IMR-90 (cell line): ENCODE measurements at places on chromosomes 16 and 17. TPM values are rescaled to one million over a fixed set of nuclear protein-coding genes. Genes with fewer than 3 reads are reported as not detected.

DNA sequence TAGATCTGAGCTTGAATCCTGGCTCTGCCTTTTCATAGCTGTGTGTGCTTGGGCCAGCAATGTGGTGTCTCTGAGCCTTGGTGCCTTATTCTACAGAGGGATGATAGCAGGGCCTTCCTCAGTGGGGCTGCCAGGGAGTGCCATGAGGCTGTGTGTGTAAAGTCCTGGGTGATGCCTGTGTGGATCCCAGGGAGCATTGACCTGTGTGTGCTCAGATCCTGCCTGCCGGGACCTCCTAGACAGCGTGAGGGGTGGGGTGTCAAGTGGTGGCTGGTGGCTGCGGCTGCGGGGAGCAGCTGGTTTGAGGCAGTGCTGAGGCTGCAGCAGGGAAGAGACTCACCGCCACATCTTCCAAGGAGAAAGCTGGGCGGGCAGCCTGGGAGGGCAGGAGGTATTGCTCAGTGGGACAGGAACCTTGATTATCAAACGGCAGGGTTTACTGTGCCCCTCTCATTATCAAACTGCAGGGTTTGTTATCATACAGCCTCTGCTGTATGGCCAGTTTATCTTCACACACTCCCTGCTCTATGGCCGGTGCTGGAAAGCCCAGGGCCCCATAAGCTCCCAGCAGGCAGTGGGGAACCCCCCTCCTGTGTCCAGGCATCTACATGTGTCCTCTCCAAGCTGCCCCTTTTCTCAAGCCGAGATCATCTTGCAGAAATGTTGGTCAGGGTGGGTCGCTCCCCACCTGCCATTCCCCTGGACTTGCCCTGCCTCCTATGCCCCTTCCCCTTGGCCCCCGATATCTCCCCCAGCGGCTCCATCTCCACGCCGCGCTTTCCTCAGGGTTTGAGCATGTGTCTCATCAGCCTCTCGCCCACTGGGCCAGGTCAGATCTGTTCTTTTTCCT, 3.1 kb upstream of the ADCY7 start:
- peaks cover 24% of the 10 kb centered on the region for H3K4me1 ChIP-seq
- no peaks in the 10 kb centered on the region for H3K36me3 ChIP-seq
- H3K27me3 ChIP-seq, result peaks cover 6% of the 10 kb centered on the region

GH2 gene
- total RNA-seq, result not detected in 2 replicates

DNA sequence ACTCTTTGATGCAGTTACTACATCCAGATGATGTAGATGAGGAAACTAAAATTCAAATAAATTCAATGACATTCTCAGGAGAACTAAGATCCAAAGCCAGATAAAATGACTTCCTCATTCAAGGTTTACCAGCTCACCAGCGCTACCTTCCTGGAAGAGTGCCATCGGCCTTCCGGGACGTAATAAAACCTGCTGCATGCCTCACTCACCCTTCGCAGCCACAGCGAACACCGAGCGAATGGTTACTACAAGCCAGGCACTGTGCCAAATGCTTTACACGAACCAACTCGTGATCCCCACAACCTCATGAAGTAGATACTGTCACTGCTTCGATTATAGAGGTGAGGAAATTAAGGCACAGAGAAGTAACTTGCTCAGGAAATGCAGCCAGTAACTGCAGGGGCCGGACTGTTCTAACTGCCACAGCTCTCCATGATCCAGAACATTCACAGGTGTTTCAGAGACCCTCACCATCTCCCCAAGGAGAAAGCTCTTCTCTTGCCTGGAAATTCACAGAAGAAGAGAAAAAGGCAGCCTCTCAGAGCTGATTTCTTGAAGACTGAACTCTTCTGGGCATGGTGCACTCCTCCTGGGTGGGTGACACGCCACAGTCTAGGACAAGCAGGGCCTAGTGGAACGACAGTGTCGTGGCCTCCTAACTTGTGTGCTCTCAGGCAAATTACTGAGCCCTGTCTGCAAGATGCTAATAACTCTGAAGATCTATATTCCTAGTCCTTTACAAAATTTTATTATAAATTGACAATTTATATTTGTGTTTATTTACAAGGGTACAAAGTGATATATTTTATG, 46.8 kb downstream of the HIC1 start:
- DNase-seq, result no peak
- H3K27me3 ChIP-seq, result no peaks in the 10 kb centered on the region
- peaks cover 4% of the 10 kb centered on the region; the same call in 1 of the 2 replicates for H3K4me1 ChIP-seq
- no peak overlapping the region for H3K4me3 ChIP-seq
- H3K27ac ChIP-seq, result no peak overlapping the region
- no peaks in the 10 kb centered on the region for H3K36me3 ChIP-seq

GRCh38 chr17:38601539-38602351, 4.0 kb downstream of the SRCIN1 start:
- no peaks in the 10 kb centered on the region; the same call in 1 of the 2 replicates for H3K4me1 ChIP-seq
- H3K27me3 ChIP-seq, result peaks cover 94% of the 10 kb centered on the region
- H3K36me3 ChIP-seq, result no peaks in the 10 kb centered on the region

GRCh38 chr16:75443298-75443697, 10.0 kb upstream of the CFDP1 start:
- H3K36me3 ChIP-seq, result peaks cover 6% of the 10 kb centered on the region
- DNase-seq, result peak; percentile 33
- H3K27me3 ChIP-seq, result no peaks in the 10 kb centered on the region
- no peak overlapping the region for H3K4me3 ChIP-seq
- no peaks in the 10 kb centered on the region for H3K4me1 ChIP-seq

GRCh38 chr17:55546481-55546880, 35.2 kb upstream of the SMIM36 start:
- no peak overlapping the region for H3K4me3 ChIP-seq
- no peaks in the 10 kb centered on the region for H3K36me3 ChIP-seq
- DNase-seq, result no peak
- H3K27me3 ChIP-seq, result peaks cover 3% of the 10 kb centered on the region; the same call in 1 of the 2 replicates
- H3K4me1 ChIP-seq, result no peaks in the 10 kb centered on the region
- H3K27ac ChIP-seq, result no peak overlapping the region

TBC1D3K gene
- total RNA-seq, result not detected in 2 replicates

DNA sequence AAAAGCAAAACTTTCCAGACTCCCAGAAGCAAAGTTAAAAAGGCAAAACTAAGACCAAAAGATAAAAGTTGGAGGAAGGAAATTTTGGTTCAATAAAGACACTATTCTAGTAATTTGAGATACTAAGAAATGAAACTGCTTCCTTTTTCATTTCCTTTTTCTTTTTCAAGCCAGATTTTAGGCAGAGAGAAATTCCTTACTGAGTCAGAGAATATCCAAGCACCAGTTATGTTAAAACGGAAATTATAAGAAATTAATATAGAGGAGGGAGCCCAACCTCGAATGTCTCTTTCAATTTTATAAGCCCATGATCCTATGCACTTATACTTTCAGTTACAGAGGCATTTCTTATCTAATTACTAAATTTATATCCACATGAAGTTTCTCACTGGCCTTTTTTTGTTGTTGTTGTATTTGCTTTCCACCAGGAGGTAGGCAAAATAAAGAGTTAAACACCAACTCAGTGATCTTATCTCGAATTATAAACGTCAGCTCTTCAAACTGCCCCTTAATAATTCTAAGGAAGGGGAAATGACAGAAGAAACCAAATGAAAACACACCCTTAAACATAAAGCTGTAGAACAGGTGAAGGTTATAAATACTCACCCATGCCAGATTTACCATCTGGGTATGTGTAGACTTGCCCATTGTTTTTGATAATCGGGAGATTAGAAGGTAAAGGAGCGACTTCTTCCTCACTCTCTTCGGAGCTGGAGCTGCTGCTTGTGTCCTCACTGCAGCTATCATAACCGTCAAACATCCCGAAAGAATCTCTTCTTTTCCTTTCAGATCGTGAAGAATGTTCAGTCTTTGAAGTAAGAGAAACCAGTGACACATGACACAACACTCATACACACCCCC, 35.2 kb downstream of the MBTD1 start:
- 0 out of 2 replicates have a peak, but pooled peaks cover 2% of the 10 kb centered on the region for H3K4me1 ChIP-seq
- peaks cover 12% of the 10 kb centered on the region for H3K36me3 ChIP-seq
- no peak overlapping the region for H3K27ac ChIP-seq
- H3K4me3 ChIP-seq, result no peak overlapping the region
- no peak for DNase-seq

- H3K4me1 ChIP-seq, result no peaks in the 10 kb centered on the region
- no peaks in the 10 kb centered on the region for H3K36me3 ChIP-seq
- DNase-seq, result no peak
- no peak overlapping the region for H3K27ac ChIP-seq
- no peak overlapping the region for H3K4me3 ChIP-seq
Observed at GRCh38 chr16:66419527-66419926, 7.6 kb upstream of the BEAN1 start.

DNA sequence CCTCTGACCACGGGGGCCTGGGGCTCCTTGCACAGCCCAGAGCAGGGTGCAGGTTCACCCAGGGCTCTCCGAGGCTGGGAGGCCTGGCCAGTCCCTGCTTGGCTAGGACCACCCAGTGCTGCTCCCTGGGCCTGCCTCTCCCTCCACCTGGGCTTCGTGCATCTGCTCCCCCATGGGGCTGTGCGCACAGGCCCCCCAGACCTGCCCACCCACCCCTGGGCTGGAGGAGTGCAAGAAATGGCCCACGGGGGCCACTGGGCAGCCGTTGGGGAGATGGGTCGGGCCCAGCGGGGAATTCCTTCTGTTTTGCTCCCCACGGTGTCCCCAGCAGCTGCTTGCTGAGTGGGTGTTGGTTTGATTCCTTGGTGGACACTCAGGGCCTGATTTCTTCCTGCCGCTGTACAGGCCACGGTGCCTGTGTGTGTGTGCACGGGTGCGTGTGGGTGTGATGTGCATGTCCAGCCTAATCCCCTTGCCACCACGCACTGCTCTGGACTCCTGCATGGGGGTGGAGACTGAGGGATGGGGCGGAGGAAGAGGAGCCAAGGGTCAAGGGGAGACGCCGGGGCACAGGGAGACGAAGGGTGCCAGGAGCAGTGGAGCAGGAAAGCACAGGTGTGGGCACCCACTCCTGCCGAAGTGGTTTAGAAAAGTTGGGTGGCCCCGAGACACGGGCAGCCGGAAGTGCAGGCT, 8.5 kb downstream of the PRSS27 start:
- H3K27ac ChIP-seq, result no peak overlapping the region
- no peak for DNase-seq
- H3K4me1 ChIP-seq, result no peaks in the 10 kb centered on the region
- peaks cover 16% of the 10 kb centered on the region for H3K36me3 ChIP-seq

MT1M gene
- total RNA-seq, result not detected in 2 replicates

- no peak for DNase-seq
- no peak overlapping the region for H3K27ac ChIP-seq
- no peaks in the 10 kb centered on the region for H3K4me1 ChIP-seq
- no peak overlapping the region for H3K4me3 ChIP-seq
Observed at GRCh38 chr17:1470071-1470754, 14.2 kb upstream of the CRK start.

C16orf74 gene
- 4.5 and 5.0 TPM in 2 replicates for total RNA-seq

DNA sequence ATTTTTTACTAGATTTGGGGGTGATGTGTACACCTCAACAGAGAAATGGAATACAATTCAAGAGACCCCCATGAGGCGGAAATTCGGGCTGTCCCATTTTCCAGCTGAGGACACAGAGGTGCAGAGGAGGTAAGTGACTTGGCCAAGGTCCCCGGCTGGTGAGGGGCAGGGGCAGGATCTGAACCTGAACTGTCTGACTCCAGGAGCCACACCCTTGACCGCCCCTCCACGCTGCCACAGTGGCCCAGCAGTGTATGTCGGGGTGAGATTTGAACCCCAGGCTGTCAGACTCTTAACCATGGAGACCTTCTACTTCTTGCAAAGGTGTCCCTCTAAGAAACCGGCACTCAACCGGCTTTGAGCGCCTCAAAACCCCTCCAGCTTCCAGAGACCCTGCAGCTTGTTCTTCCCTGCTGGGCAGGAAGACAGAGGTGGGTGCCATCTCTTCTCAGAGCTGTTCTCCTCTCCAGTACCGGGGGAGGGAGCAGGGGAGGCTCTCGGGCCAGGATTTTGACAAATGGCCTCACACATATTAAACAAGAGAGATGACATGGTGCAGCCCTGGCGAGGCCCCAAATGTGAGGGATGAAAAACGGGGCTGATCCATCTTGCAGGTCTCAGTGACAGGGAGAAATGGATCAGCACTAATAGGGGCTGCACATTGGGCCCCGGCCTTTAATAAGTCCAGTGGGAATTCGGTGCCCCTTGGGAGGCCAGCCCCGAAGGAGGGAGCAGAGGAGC, 222.3 kb downstream of the GSG1L start:
- peaks cover 9% of the 10 kb centered on the region for H3K27me3 ChIP-seq
- no peak overlapping the region for H3K27ac ChIP-seq
- H3K36me3 ChIP-seq, result no peaks in the 10 kb centered on the region
- no peaks in the 10 kb centered on the region for H3K4me1 ChIP-seq
- no peak overlapping the region for H3K4me3 ChIP-seq

GRCh38 chr17:43634591-43635125, 27.1 kb downstream of the MEOX1 start:
- peaks cover 20% of the 10 kb centered on the region; the same call in 1 of the 2 replicates for H3K27me3 ChIP-seq
- no peak overlapping the region for H3K4me3 ChIP-seq
- no peak overlapping the region for H3K27ac ChIP-seq
- H3K4me1 ChIP-seq, result 0 out of 2 replicates have a peak, but pooled peaks cover 2% of the 10 kb centered on the region
- H3K36me3 ChIP-seq, result no peaks in the 10 kb centered on the region

- DNase-seq, result peak; percentile 76
- H3K4me3 ChIP-seq, result peak within 1 kb of the TSS; percentile 79
- peaks cover 7% of the 10 kb centered on the region for H3K36me3 ChIP-seq
- H3K27me3 ChIP-seq, result no peaks in the 10 kb centered on the region
- peaks cover 9% of the 10 kb centered on the region for H3K4me1 ChIP-seq
Observed at GRCh38 chr16:4416200-4417032, at the start of gene CORO7. Gene CORO7 (minus strand): TSS chr16:4416596. CDS start chr16:4416518, 78 bp downstream.

GRCh38 chr17:36612323-36612722, 10.9 kb downstream of the MRM1 start:
- H3K4me3 ChIP-seq, result no peak overlapping the region
- no peak overlapping the region for H3K27ac ChIP-seq
- no peak for DNase-seq
- H3K4me1 ChIP-seq, result no peaks in the 10 kb centered on the region
- peaks cover 1% of the 10 kb centered on the region; the same call in 1 of the 2 replicates for H3K36me3 ChIP-seq

DNA sequence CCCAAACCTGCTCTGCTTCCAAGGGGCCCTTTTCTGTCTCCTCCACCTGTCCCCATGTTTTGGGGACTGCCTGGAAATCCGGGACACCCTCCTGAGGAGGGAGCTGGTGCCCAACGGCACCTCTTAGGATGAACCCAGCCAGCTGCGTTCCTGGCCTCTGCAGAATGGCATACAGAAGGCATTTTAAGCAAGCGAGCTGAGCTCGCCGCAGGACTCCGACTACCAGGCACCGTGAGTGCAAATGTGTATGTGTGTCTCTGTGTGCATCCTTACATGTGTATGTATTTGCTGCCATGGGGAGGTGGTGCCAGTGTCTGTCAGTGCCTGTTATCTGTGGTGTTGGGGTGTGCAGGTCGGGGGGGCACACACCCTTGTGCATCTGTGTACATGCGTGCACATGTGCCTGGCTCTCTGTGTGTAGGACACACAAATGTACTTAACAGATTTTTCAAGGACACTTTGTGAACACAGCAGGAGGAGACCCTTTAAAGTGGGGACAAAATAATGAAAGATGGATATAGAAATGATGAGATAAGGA, 39.3 kb downstream of the ABAT start:
- peaks cover 4% of the 10 kb centered on the region for H3K27me3 ChIP-seq
- no peak overlapping the region for H3K4me3 ChIP-seq
- no peaks in the 10 kb centered on the region for H3K4me1 ChIP-seq

DNA sequence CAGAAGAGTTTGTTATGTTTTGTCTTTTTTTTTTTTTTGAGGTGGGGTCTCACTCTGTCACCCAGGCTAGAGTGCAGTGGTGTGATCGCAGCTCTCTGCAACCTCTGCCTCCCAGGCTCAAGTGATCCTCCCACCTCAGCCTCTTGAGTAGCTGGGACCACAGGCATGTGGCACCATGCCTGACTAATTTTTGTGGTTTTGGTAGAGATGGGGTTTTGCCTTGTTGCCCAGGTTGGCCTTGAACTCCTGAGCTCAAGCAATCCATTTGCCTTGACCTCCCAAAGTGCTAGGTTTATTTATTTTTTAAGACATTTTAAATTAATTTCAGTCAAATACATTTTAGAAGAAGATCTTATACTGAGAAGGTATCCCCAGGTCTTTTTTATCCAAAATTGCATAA, 366.7 kb downstream of the KCNJ2 start:
- H3K36me3 ChIP-seq, result no peaks in the 10 kb centered on the region
- no peaks in the 10 kb centered on the region for H3K27me3 ChIP-seq
- no peak for DNase-seq
- H3K4me3 ChIP-seq, result no peak overlapping the region
- no peaks in the 10 kb centered on the region; the same call in 1 of the 2 replicates for H3K4me1 ChIP-seq
